ENCODE measurements at places on chromosomes 11 and 22.

- no peak for DNase-seq
These were observed 29.7 kb downstream of the MB start for GRCh38 chr22:35587447-35587870.

DNA sequence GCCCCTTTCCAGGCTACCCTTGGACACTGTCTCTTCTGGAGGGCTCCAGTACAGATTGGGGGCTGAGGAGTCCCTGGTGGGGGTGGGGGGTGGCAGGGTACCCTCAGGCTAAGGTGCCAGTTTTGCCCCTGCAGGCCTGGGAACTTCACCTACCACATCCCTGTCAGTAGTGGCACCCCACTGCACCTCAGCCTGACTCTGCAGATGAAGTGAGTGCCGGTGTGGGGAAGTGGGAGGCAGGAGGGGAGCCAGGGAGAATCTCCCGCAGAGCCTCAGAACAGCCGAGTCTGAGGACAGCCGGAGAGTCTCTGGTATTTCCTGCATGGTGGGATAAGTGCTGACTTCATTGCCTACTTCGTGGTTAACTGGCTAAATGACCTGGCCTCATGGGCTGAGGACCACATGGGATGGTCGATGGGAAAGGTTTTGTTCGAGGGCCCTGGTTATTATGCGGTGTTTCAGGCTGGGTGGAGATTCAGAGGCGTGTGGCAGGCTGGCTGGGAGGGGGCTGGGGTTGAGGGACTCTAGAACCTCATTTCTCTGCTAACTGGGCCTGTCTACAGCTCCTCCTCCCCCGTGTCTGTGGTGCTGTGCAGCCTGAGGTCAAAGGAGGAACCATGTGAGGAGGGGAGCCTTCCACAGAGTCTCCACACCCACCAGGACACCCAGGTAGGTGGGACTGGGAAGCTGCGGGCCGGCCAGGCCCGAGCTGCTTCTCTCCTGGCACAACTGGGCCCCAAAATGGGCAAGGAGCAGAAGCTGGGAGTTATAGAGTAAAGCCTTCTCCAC, 8.5 kb downstream of the TMEM258 start:
- DNase-seq, result no peak

- DNase-seq, result peak; percentile 50
These were observed 22.2 kb upstream of the UBASH3B start for GRCh38 chr11:122633219-122633829.

DNA sequence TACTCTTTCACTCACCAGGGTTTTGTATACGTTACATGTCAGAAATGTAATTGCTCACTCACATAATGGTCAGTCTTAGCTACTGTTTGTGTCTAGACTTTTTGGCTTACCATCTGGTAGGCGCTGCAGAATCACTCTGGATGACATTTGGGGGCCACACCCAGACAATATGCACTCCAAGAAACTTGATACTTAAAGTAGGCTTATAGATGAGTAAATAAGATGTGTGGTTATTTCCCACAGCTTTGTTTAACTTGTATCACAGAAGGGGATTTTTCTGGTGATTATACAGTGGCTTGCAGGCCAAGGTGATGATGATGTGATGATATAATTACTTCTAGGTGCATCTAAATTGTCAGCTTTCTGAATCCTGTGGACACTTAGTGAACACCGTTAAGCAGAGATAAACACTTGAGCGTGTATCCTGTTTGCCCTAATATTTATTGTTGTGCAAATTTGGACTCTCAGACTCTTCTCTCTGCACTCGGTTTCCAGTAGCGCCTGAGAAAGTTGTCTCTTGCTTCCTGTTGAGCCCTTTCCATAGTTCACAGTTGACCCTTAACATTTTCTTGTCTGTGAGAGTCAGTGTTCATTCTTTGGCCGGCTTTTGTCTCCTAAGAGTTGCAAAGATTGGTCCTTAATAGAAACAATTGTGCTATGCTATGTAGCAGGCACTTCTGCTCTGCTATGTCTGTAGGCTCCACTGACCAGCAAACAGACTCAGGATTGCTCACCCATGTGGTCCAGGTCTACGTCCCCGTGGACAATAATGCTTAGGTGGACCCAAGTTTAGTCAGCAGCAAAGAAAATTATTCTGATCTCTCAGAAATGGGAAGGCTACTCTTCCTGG, 89.3 kb downstream of the PRR5L start:
- DNase-seq, result no peak

DNA sequence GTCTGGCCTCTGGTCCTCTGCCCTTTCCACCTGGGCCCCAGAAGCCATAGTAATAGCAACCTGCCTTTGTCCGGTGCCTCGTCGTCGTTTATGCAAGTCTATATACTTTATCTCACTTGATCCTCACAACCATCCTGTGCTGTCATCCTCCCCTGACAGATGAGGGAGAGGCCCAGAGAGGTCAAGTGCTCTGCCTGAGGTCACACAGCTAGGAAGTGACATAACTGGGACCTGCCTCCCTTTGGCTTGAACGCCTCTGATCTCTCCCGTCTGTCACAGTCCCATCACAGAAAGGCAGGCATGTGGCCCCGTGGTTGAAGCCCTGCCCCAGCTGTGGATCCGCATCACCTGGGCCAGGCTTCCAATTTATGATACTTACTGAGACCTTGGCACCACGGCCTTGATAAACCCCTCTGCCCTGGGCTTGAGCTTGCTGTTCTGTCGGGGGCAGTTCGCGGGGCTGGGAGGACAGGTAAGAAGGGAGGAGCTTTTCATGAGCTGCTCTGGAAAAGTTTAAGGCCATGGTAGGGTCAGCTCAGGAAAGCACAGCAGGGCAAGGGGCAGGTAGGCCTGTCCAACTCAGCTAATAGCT, 247.0 kb downstream of the ST3GAL4 start:
- DNase-seq, result no peak

DNA sequence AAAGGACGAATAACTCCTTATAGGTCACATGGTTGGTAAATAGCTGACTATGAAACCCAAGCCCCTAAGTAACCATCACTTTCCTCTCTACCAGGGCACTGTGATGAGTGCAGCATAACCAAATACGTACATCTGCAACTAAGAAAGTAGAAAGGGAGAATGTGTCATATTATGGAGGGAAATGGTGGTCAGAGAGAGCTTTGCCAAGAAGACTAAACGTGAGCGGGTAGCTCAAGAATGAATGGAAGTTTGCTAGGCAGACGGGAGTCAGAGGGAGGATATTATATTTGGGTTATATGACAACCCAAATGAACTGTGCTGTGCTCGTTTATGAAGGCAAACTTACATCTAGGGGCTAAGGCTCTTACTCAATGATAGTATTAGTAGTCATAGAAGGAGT, 537.3 kb downstream of the OPCML start:
- no peak for DNase-seq

GRCh38 chr11:12377106-12377823, at the start of gene PARVA:
PARVA (plus strand) TSS chr11:12377571; CDS start chr11:12377648, 77 bp downstream.
- peak; percentile 81 for DNase-seq

- DNase-seq, result no peak
These were observed 15.6 kb upstream of the ARHGAP8 start for GRCh38 chr22:44736581-44737405.

GRCh38 chr11:75760710-75761493, 7.7 kb upstream of the DGAT2 start:
- DNase-seq, result no peak

GRCh38 chr11:102924851-102925380, 30.6 kb downstream of the MMP13 start:
- DNase-seq, result no peak
